ENCODE measurements at places on chromosomes 3 and 15. TPM values are rescaled to one million over a fixed set of nuclear protein-coding genes. Genes with fewer than 3 reads are reported as not detected.

DNA sequence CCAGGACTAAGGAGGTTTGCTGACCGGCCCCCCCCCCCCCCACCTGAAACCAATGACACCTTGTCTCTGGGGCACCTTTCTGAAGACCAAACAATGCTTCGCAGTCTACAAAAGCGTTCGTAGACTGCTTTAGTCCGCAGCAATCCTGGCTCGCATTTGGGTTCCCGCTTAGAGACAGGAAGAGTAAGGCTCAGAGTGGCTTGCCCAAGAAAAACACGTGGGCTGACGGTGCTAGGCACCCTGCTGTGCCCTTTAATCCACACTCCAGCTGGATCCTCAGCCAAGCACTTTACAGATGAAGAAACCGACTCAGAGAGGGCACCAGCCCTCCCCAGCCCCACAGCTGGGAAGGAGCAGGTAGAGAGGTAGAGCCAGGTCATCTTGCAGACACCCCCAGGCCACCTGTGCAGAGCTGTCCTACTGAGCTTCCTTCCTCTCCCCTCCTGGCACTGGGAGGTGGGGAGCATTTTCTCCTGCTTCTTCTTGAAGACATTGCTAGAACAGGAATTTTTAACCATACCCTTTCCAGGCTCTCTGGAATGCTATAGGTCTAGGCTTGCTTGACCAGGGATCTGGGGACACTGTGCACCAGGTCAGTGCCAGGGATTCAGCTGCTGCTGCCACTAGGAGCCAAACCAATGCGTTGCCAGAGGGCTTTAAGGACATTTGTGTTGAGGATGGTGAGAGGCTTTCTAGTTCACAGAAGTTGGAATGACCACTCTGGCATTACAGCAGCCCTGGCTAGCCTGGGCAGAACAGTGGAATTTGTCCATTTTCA lies 1.0 kb upstream of the KLF15 start:
- no peak for DNase-seq

DNA sequence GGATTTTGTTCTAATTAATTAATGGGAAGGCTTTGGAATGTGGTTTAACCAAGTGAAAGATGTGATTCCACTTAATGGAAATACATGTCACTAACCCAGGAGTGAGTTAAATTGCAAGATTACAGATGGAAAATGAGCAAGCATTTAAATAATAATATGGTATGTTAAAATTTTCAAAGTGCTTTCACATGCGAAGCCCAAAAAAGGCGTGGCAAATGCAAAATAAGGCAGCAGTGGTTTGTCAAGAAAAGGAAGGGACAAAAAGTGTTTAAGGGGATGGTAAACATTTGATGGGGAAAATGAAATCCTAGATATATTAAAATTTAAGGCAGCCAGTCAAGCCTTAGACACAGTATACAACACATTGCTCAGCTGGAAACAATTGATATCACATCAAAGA lies 2.9 kb downstream of the TICRR start:
- DNase-seq, result no peak

- DNase-seq, result no peak
Measured at GRCh38 chr15:55334997-55335396, 16.0 kb downstream of the PIGB start.

GRCh38 chr3:149881879-149882278 lies 68.9 kb downstream of the RNF13 start:
- DNase-seq, result no peak

- DNase-seq, result no peak
Measured at GRCh38 chr3:69791106-69791505, 51.8 kb downstream of the MITF start.

- DNase-seq, result no peak
Measured at GRCh38 chr15:42499858-42500609, 4.6 kb downstream of the SNAP23 start.

The GPR149 gene
- not detected for total RNA-seq

The CYP1A1 gene
- total RNA-seq, result not detected

The SNUPN gene
- total RNA-seq, result 17.4 TPM

The EAF1 gene
- 35.8 TPM for total RNA-seq

The BCHE gene
- total RNA-seq, result 6.6 TPM

The HGD gene
- 0.88 TPM for total RNA-seq

All from kidney epithelial cell (primary cell).